CD4-positive, alpha-beta T cell treated with Interleukin-2 at 100 ng/mL for 4 hours (primary cell): ENCODE measurements at places on chromosomes 13 and 19.

DNA sequence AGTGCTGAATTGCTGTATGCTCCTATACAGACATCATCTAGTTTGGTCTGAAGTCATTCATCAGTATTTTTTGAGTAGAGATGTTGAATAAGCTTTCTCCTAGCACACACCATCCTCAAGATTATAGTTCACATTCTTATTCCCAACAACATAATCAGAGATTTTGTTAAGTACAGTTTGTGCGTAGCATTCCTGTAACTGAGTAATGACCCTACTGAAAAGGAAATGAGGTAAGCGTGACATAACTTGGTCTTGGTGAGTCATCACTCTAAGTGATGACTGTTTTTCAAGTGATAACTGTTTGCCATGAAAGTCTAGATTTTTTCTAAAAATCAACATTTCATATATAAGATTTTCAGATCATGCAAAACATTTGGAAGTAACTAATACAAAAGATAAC lies 18.5 kb upstream of the FAM216B start:
- no peak for DNase-seq

- DNase-seq: no peak
Measured at GRCh38 chr19:20038358-20039202, 725 bp downstream of the ZNF682 start.

DNA sequence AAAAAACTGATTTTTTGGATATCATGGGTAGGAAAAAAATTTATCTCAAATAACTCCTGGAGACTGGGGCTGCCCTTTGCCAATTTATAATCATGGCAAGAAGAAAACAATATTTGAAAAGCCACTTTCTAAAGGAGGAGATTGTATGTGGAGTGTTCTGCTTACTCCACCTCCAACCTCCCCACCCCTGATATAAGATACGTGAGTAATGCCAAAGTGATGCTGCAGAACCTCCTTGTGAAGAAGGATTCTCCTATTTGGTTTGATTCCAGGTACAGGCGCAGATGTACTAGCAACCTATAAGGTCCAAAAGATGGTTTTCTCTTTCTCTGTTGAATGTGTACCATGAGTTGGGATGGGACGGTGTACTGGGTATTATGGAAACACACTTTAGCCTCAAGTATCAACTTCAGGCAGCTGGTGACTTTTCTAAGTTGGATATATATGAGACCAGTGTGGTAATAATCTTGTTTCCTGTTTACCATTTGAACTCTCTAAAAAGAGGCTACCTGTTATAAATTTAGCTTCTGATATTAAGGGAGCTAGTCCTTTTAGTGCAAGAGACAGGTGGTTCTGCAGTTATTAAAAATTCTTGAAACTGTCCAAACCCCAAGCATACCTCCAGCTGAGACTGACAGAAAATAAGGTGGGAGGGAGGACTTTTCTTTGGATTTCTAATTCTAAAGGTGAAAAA lies 724.0 kb upstream of the MIR17HG start:
- DNase-seq: no peak

GRCh38 chr19:3302755-3303154 lies 63.6 kb upstream of the NFIC start:
- DNase-seq: no peak

DNA sequence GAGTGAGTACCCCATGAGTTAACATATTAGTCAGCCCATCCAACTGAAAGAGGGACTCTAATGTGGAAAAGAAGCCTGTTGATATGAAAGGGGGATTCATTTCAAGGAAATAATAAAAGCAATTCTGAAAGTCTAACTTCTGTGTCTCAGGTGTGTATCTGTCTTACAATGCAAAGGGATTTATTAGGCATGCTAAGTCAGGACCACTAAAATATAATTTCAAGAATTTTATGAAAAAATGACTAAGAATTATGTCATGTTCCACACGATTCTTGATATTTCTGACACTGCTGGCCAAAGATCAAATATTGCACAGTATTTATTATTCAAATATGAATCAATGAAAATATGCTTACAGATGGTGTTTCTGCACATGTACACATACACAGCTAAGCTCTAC lies 130.8 kb downstream of the KLF12 start:
- DNase-seq: no peak

DNA sequence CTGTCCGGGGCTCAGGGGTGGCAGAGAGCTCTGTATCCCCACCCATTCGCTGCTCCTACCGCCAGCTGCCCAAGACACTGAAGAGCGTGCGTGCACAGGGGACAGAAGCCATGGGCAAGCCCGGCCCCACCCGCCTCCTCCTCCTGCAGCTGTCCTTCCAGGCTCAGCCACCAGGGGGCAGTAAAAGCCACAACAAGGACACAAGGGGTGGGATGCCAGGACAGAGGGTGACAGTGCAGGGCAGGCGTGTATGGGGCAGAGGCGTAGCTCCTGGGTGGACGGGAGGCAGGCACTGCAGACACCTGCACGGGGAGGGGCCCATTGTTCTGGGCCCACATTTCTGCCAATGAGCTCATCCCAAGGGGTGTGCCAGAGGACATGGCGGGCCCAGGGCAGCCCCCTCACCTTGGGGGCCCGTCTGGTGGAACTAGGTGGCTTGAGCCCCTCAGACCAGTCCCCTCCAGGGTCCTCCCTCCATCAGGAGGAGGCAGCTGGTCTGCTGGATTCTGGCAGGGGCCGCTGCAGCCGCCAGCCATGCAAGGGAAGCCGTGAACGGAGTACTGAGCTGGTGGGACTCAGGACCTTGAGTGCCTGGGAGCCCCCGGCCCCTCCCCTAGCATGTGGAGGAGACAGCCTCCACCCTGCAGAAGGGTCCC lies 61.2 kb downstream of the MLLT1 start:
- DNase-seq: peak; percentile 81
